ENCODE measurements at places on chromosomes 1 and 21. TPM values are rescaled to one million over a fixed set of nuclear protein-coding genes. Genes with fewer than 3 reads are reported as not detected.

- H3K27ac ChIP-seq: no peak overlapping the region
- no peak for DNase-seq
- H3K36me3 ChIP-seq: no peaks in the 10 kb centered on the region
- H3K4me3 ChIP-seq: no peak overlapping the region
- H3K4me1 ChIP-seq: no peaks in the 10 kb centered on the region
These were observed 25.5 kb downstream of the MT1HL1 start for GRCh38 chr1:236978740-236979139.

DNA sequence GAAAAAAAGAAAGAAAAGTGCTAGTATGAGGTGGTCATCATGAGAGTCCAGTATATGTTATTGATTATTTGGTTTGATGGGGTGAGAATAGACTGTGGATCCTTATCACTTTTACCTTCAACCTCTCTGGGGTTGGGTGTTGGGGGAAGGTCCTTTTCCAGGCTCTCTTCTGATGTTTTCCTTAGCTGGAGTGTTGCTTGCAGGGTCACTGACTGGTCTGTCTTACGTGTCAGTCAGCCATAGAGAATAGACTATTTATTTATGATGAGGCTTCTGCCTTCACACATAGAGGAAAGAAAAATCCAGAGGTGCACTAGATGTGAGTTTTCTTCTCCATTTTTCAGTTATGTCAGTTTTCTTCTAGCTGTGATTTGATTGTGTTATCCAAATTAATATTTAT is 36.5 kb downstream of the MAP3K21 start:
- no peak overlapping the region for H3K4me3 ChIP-seq
- H3K4me1 ChIP-seq: no peaks in the 10 kb centered on the region
- DNase-seq: no peak
- no peaks in the 10 kb centered on the region for H3K36me3 ChIP-seq
- H3K27ac ChIP-seq: no peak overlapping the region

DNA sequence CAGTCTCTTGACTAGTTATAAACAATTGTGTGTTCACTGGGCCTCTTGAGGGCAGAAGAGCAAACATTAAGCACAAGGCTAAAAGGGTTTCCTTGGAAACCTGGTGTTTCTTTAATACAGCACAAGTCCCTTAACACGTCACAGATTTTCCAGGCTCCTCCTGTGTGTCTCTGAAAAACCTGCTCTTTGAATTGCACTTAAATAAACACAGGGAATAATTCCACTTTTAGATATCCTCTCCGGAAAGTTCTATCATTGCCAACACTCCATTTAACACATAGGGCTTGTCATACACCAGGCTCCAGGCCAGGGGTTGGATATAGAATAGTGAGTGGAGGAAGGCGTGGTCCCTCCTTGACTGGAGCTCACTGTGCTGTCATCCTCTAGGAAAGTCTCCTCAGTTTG is 442.6 kb downstream of the DSCAM start:
- no peak overlapping the region for H3K4me3 ChIP-seq
- H3K4me1 ChIP-seq: no peaks in the 10 kb centered on the region
- H3K27ac ChIP-seq: no peak overlapping the region
- DNase-seq: peak; percentile 27
- H3K36me3 ChIP-seq: no peaks in the 10 kb centered on the region
- H3K27me3 ChIP-seq: no peaks in the 10 kb centered on the region

Gene MX2
- total RNA-seq: 6.7 TPM

Gene WNT2B
- total RNA-seq: 8.5 TPM

DNA sequence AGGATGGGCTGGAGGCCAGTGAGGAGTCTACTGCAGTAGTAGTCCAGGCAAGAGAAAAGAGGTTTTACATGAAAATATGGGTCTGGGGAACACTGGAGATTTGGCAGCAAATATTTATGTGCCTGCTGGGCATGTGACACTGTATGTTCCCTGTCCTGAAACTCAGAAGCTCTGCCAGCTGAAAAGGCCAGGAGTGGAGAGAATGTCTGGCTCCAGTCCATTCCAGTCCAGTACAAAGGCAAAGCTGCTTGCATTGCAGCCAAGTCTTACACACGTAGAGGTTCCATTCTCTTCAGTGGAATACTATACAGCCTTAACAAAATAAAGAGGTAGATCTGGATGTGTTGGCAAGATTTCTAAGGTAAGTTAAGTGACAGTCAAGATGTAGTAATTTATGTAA is 7.5 kb upstream of the YBX1 start:
- no peak for DNase-seq
- peaks cover 71% of the 10 kb centered on the region for H3K36me3 ChIP-seq
- H3K4me1 ChIP-seq: no peaks in the 10 kb centered on the region
- H3K27me3 ChIP-seq: no peaks in the 10 kb centered on the region

Gene TLR5
- 3.7 TPM for total RNA-seq

- no peak for DNase-seq
- H3K36me3 ChIP-seq: no peaks in the 10 kb centered on the region
These were observed 11.1 kb downstream of the VSIG8 start for GRCh38 chr1:159851407-159851806.

Gene SHISA4
- 76.6 TPM for total RNA-seq

Measured in tibial nerve (tissue), 4 donors.